ENCODE measurements at places on chromosomes 4 and X.

GRCh38 chr4:1576304-1576960, 107.7 kb downstream of the FAM53A start:
- no peak for DNase-seq

DNA sequence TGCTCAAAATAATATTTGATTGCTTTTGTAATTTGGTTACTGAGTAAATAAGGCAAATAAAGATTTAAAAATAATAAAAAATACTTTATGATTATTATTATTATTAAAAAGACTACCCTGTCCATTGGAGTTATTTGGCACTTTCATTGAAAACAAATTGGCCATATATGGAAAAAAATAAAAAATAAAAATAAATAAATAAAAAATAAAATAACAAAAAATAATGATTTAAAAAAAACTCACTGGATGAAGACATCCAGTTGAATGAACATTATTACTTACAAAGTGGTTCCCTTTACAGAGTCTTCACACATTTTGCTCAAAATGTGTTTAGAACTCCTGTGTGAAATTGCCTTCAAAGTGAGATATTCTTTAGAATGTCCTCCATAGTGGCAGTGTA, 141.3 kb upstream of the ANXA3 start:
- DNase-seq = no peak

DNA sequence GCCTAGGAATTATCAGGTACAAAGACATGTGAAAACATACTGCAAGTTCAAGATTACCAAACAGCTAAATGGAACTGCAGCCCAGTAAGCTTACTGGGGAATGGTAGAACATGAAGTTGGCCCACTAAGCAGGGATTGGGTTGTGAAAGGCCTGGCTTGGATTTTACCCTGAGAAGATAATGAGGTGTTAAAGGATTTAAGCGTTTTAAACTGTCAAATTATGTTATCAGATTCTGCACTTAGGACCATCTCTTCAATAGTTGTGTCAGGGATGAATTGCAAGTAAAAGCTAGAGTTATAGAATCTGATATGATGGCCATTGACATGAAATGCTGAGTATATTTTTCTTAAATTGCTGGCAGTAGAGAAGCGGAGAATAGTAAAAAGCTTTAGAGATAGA, 225.7 kb downstream of the GRID2 start:
- no peak for DNase-seq

GRCh38 chr4:153294631-153295030, 49.9 kb upstream of the MND1 start:
- no peak for DNase-seq

GRCh38 chrX:130110379-130111219, at the start of gene ELF4:
ELF4 (minus strand) TSS chrX:130110497; CDS start chrX:130081330, 29,167 bp downstream.
- peak; percentile 50 for DNase-seq

- peak; percentile 32 for DNase-seq
Observed at GRCh38 chrX:71195964-71196649, 26.9 kb upstream of the GJB1 start.

DNA sequence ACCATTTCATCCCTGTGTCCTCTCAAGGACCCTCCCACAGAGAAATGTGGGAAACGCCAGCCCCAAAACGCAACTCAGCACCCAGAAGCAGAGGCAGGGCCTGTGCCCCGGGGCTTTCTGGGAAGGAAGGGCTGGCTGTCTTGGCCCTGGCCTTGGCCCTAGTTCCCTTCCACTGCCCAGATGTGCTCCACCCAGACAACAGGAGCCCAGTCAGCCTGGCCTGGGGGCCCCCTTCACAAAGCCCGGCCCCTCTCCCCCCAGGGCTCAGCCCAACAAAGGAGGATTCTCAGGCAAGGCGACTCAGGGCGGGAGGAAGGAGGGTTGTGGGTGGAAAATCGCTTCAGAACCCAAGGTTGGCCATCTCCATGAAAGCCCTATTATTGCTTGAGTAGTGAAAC, 82.5 kb downstream of the PJA1 start:
- DNase-seq = no peak

- no peak for DNase-seq
Observed at GRCh38 chrX:97200454-97200853, 316.7 kb downstream of the RPA4 start.

DNA sequence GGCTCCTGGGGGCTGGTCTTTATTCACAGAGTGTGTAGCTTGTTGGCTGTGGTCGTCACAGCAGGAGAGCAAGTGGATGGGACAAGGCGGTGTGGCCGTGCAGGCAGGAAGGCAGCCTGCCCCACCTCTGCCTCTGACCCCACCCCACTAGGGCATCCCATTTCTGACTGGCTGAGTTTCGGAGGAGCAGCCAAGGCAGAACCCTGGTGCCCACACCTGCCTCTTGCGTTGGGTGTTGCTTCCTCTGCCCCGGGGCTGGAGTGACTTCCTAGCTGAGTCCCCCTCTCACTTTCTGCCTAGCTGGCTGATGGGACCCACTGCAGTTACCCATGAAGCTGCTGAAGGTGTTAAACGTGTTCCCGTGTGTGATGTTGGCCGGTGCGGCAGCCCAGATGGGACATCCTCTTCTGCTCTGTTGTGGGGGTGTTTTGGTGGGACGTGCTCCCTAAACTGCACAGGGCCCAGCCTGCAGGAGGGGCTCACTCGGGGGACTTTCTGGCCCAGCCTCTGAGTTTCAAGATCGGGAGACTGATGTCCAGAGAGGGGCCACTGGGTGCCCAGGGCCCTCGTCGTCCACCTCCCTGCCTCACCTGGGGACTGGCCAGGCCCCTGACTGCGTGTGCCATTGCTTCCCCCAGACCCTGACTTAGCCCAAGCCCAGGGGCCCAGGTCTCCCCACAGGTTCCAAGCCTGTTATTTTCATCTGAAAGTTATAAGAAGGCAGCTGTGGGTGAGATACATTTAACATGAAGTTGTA, 101.5 kb downstream of the PSAPL1 start:
- DNase-seq = no peak

DNA sequence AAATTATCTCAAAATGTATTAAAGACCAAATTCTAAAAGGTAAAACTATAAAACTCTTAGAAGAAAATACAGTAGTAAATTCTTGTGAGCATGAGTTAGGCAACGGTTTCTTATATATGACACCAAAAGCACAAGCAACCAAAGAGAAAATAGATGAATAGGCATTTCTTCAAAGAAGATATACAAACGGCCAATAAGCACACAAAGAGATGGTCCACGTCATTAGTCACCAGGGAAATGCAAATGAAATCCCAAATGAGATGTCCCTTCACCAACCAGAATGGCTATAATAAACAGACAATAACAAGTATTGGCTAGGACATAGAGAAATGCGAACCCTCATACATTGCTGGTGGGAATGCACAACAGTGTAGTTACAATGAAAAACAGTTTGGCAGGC, 44.6 kb downstream of the RAB33A start:
- DNase-seq = no peak

- DNase-seq = no peak
Observed at GRCh38 chr4:8035371-8035780, 95.7 kb upstream of the AFAP1 start.

DNA sequence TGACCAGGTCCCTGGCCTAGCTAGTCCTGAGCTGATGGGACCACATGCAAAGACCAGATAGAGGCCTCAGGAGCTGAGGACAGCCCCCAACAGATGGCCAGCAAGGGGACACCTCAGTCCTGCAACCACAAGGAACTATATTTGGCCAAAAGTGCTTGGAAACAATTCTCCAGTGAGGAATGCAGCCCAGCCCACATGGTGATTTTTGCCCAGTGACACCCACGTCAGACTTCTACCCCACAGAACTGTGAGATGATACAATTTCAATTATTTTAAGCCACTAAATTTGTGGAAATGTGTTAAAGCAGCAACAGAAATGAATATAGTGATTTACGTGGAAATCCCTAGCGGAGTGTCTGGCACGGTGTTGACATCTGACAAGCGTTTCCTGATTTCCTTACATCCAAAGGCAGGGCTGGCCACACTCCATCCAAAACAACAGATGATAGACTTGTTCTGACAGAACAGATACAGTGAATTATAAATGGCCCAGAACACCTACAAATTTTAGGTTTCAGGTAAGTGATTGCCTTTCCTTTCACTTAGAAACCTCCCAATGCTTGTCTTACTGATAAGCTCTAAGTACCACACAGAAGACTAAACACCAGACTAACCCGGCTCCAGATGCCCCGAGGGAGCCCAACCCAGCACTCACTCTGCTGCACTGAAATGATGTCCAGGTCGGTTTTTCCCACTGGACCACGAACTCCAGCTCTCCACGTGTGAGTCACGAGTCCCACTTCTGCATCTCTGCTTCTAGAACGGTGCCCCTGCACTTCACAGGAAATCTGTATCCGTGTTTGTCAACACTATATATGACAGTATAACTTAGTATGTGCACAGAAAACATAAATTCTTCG, 5.8 kb downstream of the AFAP1 start:
- no peak for DNase-seq

GRCh38 chr4:25246680-25247611, 13.1 kb downstream of the PI4K2B start:
- no peak for DNase-seq

DNA sequence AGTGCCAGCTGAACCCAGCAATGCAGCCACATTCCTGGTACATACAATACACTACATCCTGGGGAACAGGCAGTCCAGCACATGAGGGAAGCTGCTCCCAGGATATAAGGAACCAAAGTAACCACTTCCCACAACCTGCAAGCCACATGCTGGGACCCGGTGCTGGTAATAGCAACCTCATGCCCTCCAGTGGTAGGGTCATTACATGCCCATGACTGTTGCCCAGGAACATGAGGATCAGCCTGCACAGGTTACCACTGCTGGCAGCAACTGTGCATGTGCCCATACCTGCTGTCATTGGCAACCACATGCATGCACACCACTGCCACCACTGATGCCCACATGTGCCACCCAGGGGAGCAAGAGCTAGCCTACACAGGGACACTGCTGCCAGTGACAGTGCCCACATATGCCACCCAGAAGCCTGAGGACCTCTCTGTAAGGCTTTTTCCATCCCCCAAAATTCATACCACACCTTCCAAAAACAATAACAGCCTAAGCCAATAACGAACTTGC, 1982.5 kb downstream of the ARAP2 start:
- DNase-seq = no peak

GRCh38 chrX:8607326-8607725, 124.6 kb downstream of the ANOS1 start:
- no peak for DNase-seq

GRCh38 chrX:29318012-29318411, 730.8 kb downstream of the IL1RAPL1 start:
- DNase-seq = no peak

- no peak for DNase-seq
Observed at GRCh38 chrX:11269006-11269405, 24.2 kb upstream of the AMELX start.

DNA sequence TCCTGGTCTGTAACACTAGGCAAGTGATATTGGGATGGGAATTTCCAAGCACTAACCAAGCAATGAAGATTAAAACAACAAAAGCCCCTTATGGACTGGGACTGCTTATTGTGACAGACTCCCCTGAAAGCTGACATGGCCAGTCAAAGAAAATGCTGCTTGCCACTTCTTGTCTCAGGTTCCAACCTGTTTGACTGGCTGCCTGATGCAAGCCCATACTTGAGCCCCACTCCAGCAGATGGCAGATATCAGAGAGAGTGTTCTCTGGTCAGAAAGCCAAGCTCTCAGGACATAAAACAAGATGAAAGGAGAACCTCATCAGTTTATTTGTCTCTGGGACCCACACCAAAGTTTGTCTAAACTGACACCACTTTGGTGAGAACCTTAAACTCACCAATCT, 15.5 kb upstream of the IGBP1 start:
- no peak for DNase-seq

DNA sequence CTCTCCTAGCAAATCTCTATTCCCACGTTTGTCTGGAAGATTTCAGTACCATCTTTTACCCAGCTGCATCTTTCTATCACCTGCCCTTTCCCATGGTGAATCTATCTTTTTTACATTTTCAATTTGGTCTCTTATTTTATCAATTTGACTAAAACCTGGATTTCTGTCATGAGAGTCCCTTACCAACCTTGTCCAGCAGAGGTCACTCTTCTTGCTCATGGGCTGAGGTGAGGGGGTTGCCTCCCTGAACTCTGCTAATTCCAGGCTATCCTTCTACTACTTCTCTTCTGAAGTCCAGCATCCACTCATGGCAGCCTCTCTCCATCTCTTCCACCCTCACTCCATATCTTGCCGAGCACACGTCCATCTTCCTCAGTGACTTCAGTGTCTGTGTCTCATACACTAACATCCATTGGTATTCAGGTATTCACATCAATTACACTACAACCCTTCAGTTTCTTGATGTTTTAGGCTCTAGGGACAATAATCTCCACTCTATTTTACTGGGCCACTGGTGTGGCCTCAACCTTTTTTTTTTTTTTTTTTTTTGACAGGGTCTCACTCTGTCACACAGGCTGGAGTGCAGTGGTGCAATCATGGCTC, 17.8 kb upstream of the ZNF827 start:
- peak; percentile 33 for DNase-seq

- no peak for DNase-seq
Observed at GRCh38 chrX:130497531-130497930, 95.7 kb downstream of the RBMX2 start.

GRCh38 chrX:70439016-70439415, 5.6 kb upstream of the DLG3 start:
- DNase-seq = no peak

GRCh38 chr4:116391020-116391419, 694.4 kb downstream of the TRAM1L1 start:
- DNase-seq = no peak

- no peak for DNase-seq
Observed at GRCh38 chr4:136476753-136477152, 1055.5 kb downstream of the PCDH18 start.

- peak; percentile 17 for DNase-seq
Observed at GRCh38 chrX:66638591-66639500, at the start of gene EDA2R. EDA2R (minus strand) TSS chrX:66639078; CDS start chrX:66616020, 23,058 bp downstream.

DNA sequence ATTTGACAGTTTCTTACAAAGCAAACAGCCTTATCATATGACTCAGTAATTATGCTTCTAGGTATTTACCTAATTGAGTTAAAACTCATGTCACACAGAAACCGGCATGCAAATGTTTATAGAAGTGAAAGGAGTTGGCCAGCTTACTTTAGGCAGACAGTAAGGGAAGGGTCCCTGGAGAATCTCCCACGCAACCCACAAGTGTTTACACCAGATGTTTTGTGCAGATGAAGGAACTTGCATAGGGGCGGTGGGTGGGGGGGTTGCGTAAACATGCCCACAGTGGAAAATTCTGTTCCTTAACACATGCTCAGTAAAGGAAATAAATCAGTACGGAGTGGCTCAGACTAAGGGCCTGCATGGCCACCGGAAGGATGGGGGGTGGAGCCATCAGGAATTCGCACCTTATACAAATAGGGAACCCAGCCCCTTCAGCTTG, 330.5 kb upstream of the AADAT start:
- no peak for DNase-seq

- no peak for DNase-seq
Observed at GRCh38 chr4:117227925-117228324, 142.5 kb upstream of the TRAM1L1 start.

- no peak for DNase-seq
Observed at GRCh38 chr4:6262847-6263487, 6.7 kb upstream of the WFS1 start.
